CD8-positive, alpha-beta memory T cell (primary cell): ENCODE measurements at places on chromosomes 12 and 14. TPM values are rescaled to one million over a fixed set of nuclear protein-coding genes. Genes with fewer than 3 reads are reported as not detected.

The FLRT2 gene
- not detected for total RNA-seq

The CLEC2A gene
- not detected for total RNA-seq

The PRPH gene
- not detected for total RNA-seq

The IGF1 gene
- total RNA-seq, result 0.28 TPM

The AKAP3 gene
- 2.8 TPM for total RNA-seq

The PLBD1 gene
- not detected for total RNA-seq

The SMOC1 gene
- total RNA-seq, result not detected

The RPL10L gene
- total RNA-seq, result not detected

The ADAM21 gene
- 0.09 TPM for total RNA-seq

The NRIP2 gene
- not detected for total RNA-seq

The BDKRB1 gene
- not detected for total RNA-seq

The RIC8B gene
- 9.9 TPM for total RNA-seq
